ENCODE measurements at places on chromosomes 7 and 10.
A peak's percentile ranks its signal among the peaks of the same experiment; 100 is the strongest.

DNA sequence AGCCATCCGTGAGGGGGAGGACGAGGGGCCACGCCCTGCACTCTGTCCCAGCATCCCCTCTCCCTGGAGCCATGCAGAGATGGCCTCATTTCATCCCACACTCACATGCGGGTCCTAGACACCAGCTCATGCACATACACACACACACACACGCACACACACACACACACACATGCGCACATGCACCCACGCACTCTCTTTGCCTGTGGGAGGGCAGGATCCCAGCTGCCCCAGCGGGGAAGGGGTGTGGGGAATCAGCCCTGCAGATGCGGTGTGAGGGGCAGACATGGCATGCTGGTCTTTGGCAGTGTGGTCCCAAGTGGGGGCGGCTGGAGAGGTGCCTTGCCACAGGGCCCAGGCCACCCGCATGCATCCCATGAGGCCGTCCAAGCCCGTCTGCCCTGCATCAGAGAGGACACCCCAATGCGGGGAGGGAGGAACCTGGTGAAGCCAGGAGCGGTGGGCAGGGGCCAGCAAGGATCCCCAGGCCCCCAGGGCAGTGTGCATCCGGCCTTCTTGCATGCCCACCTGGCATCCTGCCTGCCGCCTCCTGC is 68.1 kb downstream of the LHPP start:
- no peak for DNase-seq

GRCh38 chr7:23341846-23342598 is 42.9 kb downstream of the MALSU1 start:
- no peak for DNase-seq

GRCh38 chr10:50919010-50919409 is 33.6 kb upstream of the A1CF start:
- no peak for DNase-seq

DNA sequence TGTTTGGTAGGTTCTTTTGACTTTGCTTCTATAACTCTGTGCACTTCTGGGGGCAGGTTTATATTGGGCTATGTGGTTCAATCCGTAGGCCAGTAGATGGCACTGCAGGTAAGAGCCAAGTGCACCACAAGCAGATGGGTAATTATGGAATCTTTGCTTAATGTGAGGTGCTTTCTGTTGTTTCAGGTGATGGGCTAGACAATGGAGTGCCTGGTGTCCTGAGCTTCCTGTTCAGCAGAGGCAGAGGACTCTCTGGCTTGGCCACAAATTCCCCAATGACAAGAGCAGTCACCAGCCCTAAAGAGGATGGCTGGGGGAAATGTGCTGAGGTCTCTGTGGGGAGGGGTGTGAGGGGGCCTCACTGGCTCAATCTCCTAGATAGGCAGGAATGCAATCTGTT is 455.0 kb downstream of the CCSER2 start:
- peak; percentile 0 for DNase-seq

- no peak for DNase-seq
These were observed 63.9 kb upstream of the CHST15 start for GRCh38 chr10:124157271-124157681.

DNA sequence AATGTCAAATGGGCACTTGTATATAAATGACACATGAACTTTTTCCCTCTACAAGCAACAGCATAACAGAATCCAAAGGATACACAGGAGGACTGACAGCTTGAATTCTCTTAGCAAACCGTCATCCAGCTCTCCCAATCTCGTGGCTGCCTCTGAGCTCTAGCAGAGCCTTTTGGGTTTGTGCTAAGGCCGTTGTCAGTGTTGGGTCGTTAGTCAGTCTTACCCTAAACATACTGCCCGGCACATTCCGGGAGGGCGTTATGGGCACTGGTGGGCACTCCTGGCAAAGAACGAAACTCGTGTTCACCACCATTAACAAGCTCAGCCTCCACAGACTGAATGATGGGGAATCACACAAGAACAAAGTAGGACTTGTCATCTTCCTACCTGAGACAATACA is 19.6 kb upstream of the ENO4 start:
- no peak for DNase-seq

- DNase-seq: no peak
These were observed 42.7 kb downstream of the CFAP46 start for GRCh38 chr10:132899751-132900065.

DNA sequence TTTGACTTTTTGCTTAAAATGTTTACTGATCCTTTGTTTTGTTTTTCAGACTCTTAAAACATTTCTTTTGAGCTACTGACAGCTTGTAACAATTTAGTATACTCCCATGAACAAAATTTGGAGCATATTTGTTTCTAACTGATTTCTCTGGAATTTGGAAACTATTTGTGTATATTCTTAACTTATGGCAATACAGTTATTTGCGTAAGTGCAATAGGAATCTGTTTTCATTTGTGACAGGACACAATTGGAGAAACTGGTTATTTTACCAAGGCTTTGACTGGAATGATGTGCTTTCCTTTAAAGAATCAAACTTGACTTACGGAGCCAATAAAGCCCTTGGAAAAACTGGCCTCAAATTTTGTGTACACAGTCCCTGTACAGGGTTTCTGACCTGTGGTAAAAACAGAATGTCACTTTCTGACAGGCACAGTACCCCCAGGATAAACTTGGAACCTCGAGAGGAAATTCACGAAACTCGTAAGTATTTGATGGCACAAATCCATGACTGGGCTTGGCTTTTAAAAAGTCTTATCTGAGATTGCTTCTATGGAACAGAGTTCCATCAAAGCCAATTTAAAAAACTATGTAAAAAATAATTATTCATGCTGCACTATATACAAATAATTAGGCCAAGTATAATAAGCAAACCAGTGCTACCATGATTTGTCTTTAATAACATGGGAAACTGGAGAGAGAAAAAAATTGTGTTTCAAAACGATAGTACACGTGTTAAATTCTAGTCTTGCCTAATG is 70.4 kb downstream of the ST8SIA6 start:
- no peak for DNase-seq

GRCh38 chr10:96511044-96511945 is 2.4 kb downstream of the TLL2 start:
- DNase-seq: no peak

DNA sequence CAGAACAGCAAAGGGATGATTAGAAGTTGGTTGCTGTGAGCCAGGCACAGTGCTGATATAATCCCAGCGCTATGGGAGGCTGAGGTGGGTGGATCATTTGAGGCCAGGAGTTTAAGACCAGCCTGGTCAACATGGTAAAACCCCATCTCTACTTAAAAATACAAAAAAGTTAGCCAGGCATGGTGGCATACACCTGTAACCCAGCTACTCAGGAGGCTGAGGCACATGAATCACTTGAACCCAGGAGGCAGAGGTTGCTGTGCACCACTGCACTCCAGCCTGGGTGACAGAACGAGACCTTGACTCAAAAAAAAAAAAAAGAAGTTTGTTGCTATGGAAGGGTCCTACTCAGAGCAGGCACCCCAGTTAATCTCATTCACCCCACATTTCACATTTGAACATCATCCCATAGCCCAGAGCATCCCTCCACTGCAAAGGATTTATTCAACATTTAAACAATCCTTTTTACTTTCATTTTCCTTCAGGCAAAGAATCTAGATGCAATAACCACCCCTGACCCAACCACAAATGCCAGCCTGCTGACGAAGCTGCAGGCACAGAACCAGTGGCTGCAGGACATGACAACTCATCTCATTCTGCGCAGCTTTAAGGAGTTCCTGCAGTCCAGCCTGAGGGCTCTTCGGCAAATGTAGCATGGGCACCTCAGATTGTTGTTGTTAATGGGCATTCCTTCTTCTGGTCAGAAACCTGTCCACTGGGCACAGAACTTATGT is 4.1 kb downstream of the IL6 start:
- no peak for DNase-seq

DNA sequence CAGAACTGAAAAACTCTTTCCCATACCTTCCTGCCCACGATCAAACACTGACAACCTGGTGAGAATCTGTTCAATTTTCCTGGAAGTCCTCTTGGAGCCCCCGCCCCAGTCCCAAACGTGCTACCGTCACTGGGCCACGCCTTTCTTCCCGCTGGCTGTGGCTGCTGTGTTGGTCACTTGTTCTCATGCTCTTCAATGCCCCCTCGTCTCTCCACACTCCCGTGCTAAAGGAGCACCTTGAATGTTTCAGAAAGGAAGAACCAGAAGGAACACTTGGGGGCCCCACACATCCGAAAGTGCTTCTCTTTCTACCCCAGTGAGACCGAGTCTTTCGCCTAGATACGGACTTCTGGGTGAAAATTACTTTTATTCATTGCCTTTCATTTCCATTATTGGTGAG is 215.1 kb downstream of the DIP2C start:
- no peak for DNase-seq

DNA sequence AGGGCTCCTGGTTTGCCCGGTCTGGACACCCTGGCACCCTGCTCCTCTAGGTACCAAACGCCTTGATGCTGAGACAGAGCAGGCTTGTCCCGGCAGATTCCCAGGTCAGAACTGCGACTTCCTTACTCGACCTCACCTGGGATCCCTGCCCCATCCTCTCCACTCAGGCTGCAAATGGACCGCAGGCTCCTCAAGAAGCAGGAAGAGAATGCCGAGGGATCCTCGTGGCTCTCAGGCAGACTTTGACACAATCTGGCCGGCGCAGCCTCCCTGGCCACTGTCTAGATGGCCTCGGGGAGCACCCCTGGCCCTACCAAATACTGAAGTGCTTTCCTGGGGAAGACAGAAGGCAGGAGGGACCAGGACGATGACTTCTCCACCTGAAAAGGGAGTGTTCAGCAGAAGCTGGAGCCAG is 421 bp upstream of the NODAL start:
- DNase-seq: no peak

- no peak for DNase-seq
These were observed 12.0 kb upstream of the MRPS16 start for GRCh38 chr10:73264423-73264822.

DNA sequence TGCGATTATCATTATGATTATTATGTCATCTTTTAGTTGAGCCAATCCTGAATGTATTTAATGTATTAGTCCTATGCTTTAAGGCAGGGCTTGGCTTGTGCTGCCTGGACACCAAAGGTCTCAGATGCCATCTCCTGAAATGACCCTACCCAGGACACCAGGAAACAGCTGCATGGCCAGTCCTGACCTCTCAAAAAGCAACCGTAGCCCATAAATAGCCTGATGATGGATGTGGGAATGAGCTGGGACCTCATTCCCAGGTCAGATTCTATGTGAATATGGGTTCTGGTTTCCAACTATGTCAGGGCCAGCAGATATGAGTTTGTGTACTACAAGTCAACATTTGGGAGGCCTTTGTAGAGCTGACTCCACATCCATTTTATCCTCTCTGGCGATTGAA is 438.4 kb downstream of the NRG3 start:
- DNase-seq: no peak

DNA sequence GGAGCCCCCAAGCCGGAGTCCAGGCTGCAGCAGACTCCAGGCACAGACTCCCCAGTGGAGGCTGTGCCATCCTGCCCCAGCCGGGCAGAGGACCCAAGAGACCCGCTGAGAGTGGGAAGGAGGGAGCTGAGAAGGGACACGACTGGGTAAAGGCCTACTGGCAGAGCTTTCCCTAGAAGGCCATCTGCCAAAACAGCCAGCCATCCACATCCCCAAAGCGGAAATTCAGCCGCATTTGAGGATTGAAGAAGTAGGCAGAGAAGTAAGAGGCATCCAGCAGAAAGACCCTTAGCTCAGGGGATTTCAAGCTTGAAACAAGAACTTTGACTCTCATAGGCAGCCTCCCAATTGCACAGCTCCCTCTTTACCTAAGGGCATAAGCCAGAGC is 857 bp downstream of the CPXM2 start:
- no peak for DNase-seq

- DNase-seq: no peak
These were observed 135.0 kb downstream of the SEMA3C start for GRCh38 chr7:80783678-80784327.

GRCh38 chr10:59536167-59537014 is 173.3 kb downstream of the SLC16A9 start:
- DNase-seq: no peak

DNA sequence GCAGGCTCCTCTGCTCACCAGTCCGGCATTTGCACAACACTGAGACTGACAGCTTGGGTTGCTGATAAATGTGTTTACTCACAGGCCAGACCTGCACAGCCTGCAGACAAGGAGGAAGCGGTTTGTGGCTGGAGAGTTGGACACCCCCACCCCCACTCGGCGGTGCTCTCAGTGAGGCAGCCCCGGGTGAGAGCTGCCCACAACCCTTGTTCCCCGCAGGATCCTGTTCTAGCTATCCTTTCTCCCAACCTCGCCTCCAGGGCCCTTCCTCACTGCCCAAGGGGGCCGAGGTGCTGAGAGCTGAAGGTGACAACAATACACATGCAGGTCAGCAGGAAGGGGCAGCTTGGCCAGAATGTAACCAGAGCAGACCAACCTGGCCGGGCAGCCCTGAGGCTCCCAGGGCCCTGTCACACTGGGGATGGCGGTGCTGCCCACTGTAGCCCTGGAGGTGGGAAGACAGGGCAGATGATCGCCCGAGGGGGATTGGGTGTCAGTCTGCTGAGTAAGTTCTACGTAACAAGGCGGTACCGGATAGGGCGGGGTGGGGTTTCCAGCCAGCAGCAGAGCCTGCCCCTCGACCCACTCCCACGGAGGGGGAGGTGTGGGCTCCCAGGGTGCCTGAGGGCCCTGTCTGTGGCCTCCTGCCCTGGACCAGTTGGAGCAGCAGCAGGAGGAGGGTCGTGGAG is 2.1 kb upstream of the ADAM8 start:
- peak; percentile 26 for DNase-seq

- no peak for DNase-seq
These were observed 14.5 kb downstream of the PALD1 start for GRCh38 chr10:70492786-70493659.

GRCh38 chr7:121097577-121097976 is 109.1 kb downstream of the CPED1 start:
- DNase-seq: no peak

DNA sequence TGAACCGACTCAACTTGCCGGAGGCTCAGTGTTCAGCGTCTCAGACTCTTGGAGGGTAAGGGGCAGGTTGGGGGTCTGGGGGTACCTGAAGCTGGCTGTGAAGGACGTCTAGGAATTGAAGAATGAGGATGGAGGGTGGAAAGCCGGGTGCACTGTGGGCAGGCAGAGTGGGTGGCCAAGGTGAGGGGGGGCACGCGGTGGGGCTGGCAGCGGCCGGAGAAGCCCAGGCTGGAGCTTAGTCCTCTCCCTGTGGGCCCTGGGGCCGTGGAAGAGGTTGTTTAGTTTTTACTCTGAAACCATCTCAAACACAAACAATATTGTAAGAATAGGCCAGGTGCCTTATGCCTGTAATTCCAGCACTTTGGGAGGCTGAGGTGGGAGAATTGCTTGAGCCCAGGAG is 83.4 kb downstream of the UNCX start:
- DNase-seq: no peak
